Fibroblast of the aortic adventitia (primary cell): ENCODE measurements at places on chromosomes 2 and 18. TPM values are rescaled to one million over a fixed set of nuclear protein-coding genes. Genes with fewer than 3 reads are reported as not detected.

The SNED1 gene
- 77.5 and 105 TPM in 2 replicates for total RNA-seq

The CDH19 gene
- total RNA-seq = not detected in 2 replicates

The LRP2 gene
- 0.41 TPM in 1 of 2 replicates, not detected in the other for total RNA-seq

The SKA1 gene
- total RNA-seq = 3.0 and 29.5 TPM in 2 replicates

The TBR1 gene
- not detected in 2 replicates for total RNA-seq

The SCLY gene
- total RNA-seq = 2.6 and 13.0 TPM in 2 replicates
